ENCODE measurements at places on chromosomes 3 and 15.

- no peaks in the 10 kb centered on the region for H3K36me3 ChIP-seq
- H3K4me1 ChIP-seq: no peaks in the 10 kb centered on the region
- no peak overlapping the region for H3K4me3 ChIP-seq
- DNase-seq: no peak
- H3K27me3 ChIP-seq: no peaks in the 10 kb centered on the region
- H3K27ac ChIP-seq: no peak overlapping the region
Observed at GRCh38 chr15:73865904-73866303, 7.5 kb upstream of the TBC1D21 start.

DNA sequence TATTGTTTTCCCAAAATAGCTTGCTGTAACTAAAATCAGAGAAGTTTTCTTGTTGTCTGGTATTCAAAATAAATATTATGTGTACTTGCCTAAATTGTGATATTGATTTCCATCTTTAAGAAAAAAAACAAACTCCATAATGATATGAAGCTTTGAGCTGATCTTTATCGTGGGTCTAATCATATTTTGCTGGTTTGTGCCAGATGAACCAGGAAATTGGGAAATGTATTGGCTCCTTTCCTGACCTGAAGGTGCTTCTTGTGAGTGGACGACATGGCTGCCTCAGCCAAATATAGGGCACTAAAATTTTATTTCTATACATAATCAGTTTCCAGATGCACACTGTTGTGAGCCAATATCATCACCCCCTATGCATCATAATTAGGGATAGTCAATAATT, 113.3 kb downstream of the DIPK2A start:
- DNase-seq: no peak
- no peaks in the 10 kb centered on the region for H3K36me3 ChIP-seq
- no peaks in the 10 kb centered on the region for H3K27me3 ChIP-seq
- H3K4me1 ChIP-seq: no peaks in the 10 kb centered on the region
- no peak overlapping the region for H3K27ac ChIP-seq

DNA sequence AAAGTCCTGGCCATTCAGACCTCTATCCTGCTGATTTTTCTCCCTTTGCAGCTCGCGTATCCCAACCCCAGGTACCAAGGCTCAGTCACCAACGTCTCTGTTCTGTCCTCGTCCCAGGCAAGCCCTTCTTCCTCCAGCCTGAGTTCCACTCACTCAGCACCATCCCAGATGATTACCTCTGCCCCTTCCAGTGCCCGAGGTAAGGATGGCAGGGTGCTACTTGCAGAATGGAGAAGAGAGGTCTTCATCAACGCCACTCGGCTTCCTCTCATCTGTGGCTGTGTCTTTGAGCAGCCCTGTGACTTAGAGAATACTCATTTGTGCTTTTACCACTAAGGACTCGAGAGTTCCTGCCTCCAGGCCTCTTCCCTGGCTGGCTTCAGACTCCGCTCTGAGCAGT, 22.6 kb upstream of the MANF start:
- H3K4me3 ChIP-seq: no peak overlapping the region
- no peak for DNase-seq
- no peaks in the 10 kb centered on the region for H3K36me3 ChIP-seq
- no peaks in the 10 kb centered on the region for H3K27me3 ChIP-seq
- no peak overlapping the region for H3K27ac ChIP-seq

DNA sequence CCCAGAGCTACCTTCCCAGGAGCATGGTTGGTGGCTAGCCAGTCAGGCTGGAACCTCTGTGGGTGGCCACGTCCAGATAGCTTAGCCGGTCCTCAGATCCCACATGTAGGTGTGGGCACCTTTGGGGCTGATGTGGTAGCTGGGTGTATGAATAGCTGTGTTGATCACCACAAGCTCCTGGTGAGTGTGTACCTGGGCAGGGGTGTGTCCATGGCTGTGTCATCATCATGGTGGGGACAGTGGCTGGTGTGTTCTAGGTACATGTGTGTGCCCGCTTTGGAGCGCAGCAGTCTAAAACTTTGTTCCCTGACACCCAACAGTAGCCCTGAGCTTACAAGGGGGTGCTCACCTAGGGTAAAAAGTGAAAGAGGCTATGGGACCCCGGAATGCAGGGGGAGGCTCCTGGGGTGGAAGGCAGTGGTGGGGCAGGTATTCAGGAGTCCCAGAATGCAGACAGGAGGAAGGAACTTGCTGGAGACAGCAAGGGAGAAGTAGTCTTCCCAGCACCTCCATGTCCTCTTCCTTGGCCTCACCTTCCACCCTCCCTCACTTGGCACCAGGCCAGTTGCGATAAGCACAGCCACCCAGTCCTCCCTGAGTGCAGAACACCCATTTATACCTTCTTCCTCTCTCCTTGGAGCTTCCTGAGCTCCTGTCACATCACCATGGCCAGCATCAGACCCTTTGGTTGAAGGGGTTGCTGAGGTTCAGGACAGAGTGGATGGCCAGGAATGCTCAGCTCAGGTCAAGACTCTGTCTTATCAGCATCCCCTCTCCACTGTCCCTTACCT, 1.2 kb downstream of the CISH start:
- peaks cover 80% of the 10 kb centered on the region for H3K4me1 ChIP-seq
- peak overlapping the region; percentile 80 for H3K4me3 ChIP-seq
- DNase-seq: no peak
- H3K27ac ChIP-seq: peak overlapping the region; percentile 84

DNA sequence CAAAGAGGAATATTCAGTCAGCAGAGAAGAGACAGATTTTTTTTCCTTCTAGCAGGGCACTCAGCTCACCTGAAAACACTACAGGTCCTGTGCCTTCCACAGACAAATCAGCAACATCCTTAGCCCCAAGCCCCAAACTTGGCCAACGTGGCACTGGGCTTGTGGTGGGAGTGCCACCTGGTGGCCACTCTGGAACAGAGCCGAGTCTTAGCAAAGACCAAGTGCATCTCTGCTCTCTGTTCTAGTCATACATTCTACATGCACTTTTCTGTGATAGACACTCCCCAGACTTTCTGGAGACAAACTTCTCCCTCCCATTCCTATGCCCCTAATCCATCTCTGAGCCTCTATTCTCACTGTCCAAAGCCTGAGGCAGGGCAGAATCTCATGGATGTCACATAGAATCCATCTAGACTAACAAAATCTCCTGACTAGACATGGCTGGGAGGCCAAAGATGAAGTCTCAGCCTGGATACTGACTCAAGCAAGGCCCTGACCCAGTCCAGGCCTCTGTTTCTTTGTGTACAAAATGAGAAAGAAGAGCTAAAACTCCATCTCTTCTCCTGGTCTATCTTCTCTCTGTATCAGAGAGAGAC, 5.1 kb upstream of the SEMA7A start:
- no peaks in the 10 kb centered on the region for H3K27me3 ChIP-seq
- DNase-seq: peak; percentile 77
- H3K36me3 ChIP-seq: no peaks in the 10 kb centered on the region
- no peak overlapping the region for H3K27ac ChIP-seq
- peaks cover 6% of the 10 kb centered on the region for H3K4me1 ChIP-seq

DNA sequence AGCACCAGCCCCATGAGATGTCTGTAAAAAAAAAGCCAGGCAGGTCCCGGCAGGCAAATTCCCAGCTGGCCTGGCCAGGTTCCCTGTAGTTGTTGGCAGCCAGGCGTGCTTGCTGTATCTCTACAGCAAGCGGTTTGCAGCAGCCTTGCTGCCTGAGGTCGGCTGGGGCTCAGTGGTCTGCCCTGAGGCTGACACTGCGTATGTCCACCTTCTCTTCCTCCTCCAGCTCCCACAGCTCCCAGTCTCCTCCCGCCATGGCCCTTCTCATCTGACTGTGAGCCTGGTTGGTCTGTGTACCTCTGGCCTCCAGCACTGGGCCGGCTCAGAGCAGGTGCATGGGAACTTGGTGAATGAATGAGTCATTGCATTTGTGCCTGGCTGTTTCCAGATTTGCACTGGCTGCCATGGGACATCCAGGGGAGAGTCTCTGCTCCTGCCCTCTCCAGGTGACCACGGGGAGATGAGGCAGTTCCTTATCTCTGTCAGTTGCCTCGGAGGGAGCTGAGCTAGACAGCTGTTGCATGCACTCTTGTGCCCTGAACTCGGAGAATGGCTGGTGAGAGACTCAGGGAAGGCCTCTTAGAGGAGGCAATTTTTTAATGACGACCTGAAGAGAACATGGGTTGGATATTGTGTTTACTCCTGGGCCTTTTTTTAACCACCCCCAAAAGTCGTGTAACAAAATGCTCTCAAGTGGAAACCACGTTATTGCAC, 43.0 kb downstream of the SPSB4 start:
- H3K4me1 ChIP-seq: no peaks in the 10 kb centered on the region
- H3K27ac ChIP-seq: no peak overlapping the region
- no peak overlapping the region for H3K4me3 ChIP-seq
- no peak for DNase-seq
- H3K36me3 ChIP-seq: no peaks in the 10 kb centered on the region

DNA sequence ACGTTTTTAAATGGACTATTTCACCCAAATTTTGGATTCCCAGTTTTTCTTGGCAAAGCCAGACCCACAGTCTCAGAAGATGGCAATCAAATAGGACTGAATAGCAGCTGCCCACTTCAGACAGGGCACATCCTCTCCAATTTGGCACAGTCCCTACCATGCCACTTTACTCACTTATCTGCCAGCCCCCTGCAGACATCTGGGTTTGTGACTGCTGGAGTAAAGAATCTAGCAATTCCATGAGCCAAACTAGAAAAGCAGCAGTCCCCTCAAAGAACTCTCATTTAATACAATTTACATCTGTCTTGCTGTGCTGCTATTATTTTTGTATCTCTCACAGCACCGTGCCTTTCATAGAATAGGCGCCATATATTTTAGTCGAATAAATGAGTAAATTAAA, 16.0 kb upstream of the LRRN1 start:
- H3K4me3 ChIP-seq: no peak overlapping the region
- no peak for DNase-seq
- H3K27me3 ChIP-seq: no peaks in the 10 kb centered on the region
- no peaks in the 10 kb centered on the region for H3K36me3 ChIP-seq

- H3K4me1 ChIP-seq: no peaks in the 10 kb centered on the region
- no peak overlapping the region for H3K27ac ChIP-seq
- no peak for DNase-seq
Observed at GRCh38 chr3:154571553-154572226, 141.7 kb upstream of the GPR149 start.

DNA sequence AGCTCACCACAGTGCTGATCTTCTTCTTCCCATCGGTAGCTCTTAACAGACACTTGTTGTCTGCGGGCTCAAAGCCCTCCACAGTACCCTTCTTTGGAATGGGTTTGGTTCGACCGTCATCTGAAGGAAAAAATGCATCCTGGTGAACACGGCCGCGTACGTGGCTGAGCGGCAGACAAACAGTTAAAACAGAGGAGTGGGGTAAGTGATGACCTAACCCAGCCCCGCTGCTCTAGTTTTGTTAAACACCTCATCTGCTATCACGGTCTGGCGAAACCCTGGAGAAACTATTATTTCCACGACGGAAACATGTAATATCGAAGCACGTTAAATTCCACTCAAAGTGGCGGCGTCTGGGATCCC, 725 bp downstream of the SRP14 start:
- no peaks in the 10 kb centered on the region for H3K27me3 ChIP-seq
- H3K4me3 ChIP-seq: peak overlapping the region; percentile 91
- peak overlapping the region; percentile 95 for H3K27ac ChIP-seq
- H3K4me1 ChIP-seq: peaks cover 31% of the 10 kb centered on the region
- peaks cover 44% of the 10 kb centered on the region for H3K36me3 ChIP-seq

- H3K36me3 ChIP-seq: no peaks in the 10 kb centered on the region
- H3K27ac ChIP-seq: no peak overlapping the region
- H3K4me1 ChIP-seq: no peaks in the 10 kb centered on the region
- H3K27me3 ChIP-seq: no peaks in the 10 kb centered on the region
- no peak for DNase-seq
Observed at GRCh38 chr3:99627062-99627826, 11.2 kb upstream of the COL8A1 start.

DNA sequence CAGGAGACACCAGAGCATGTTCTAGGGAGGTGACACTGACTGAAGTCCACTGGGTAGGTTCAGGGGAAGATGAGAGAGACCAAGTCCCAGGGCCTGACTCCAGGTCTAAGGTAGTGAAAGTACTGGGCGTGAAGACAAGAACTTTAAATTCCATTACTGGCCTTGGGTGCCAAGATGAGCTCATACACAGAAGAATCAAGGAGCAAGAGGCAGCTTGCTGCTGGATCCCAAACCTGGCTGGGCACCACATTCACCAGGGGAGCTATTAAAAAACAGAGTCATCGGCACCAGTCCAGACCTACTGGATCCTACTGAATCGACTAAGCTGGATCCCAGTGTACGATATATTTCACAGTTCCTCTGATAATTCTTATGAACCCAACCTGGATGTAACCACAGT, 42.1 kb upstream of the ATG7 start:
- DNase-seq: no peak
- no peaks in the 10 kb centered on the region for H3K27me3 ChIP-seq
- no peak overlapping the region for H3K27ac ChIP-seq
- H3K36me3 ChIP-seq: no peaks in the 10 kb centered on the region
- H3K4me3 ChIP-seq: no peak overlapping the region

DNA sequence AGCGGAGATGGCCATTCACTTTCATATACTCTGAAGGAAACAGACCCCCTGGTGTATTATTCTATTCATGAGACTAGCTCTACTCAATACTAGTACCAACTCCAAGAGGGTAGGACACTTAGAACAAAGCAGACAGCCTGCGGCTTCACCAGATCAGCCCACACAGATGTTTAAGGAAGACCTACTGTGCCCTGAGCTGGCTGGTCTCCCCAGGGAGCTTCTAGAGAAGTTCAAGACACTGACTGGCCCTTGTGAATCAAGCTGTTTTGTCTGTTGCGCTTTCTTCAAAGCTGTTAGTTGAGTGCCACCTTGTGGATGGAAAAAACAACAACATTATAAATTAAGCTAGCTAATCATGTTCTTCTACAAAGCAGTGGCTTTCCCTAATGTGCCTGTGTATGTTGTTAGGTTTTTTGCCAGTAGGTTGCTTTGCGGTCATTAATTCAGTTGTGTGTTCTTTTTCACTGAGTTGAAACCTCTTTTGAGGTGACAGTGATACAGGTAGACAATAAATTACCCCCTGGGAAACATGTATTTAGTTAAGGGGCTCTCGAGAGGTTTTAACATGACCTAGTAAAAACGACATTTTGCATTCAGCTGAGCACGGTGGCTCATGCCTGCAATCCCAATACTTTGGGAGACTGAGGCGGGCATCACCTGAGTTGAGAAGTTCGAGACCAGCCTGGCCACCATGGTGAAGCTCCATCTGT, 64.2 kb upstream of the MYZAP start:
- peaks cover 8% of the 10 kb centered on the region for H3K36me3 ChIP-seq
- DNase-seq: no peak
- no peaks in the 10 kb centered on the region for H3K27me3 ChIP-seq
- no peak overlapping the region for H3K27ac ChIP-seq

- H3K27ac ChIP-seq: no peak overlapping the region
- H3K27me3 ChIP-seq: no peaks in the 10 kb centered on the region
- DNase-seq: no peak
- no peaks in the 10 kb centered on the region for H3K4me1 ChIP-seq
- no peak overlapping the region for H3K4me3 ChIP-seq
- H3K36me3 ChIP-seq: no peaks in the 10 kb centered on the region
Observed at GRCh38 chr15:77642793-77643430, 10.2 kb upstream of the LINGO1 start.

Measured in upper lobe of left lung (tissue), 6 donors.